ENCODE measurements at places on chromosomes 13 and 19. TPM values are rescaled to one million over a fixed set of nuclear protein-coding genes. Genes with fewer than 3 reads are reported as not detected.
A peak's percentile ranks its signal among the peaks of the same experiment; 100 is the strongest.

DNA sequence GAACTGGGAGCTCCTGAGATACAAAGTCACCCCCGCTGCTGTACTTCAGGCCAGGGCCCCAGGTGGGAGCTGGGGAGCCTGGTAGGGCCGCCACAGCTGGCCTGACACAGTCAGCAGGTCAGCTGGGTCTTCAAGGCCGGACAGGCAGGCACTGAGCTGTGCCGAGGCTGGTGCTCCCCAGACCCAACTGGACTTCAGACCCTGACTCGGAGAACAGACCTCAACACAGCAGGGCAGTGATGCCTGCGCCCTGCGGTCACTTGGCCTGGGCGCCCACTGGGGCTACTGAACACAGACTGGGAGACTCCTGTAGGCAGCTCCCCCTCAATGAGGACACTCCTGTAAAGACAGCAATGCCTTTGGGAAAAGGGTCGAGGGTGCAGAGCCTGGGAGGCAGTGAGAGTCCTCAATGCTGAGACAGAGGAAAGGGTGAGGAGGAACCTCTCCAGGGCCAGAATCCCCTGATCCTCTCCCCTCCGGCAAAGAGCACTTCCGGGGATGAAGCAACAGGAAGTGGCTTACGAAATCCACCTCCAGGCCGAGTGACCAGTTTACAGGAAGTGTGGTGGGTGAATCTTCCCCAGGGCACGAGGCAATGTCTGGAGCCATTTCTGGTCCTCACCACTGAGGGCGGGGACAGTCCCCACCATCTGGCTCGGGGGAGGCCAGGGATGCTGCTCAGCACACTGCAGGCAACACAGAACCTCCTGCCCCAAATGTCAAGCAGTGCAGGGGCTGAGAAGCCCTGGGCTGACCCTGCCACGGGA is 40.8 kb upstream of the ISYNA1 start:
- DNase-seq: peak; percentile 94

DNA sequence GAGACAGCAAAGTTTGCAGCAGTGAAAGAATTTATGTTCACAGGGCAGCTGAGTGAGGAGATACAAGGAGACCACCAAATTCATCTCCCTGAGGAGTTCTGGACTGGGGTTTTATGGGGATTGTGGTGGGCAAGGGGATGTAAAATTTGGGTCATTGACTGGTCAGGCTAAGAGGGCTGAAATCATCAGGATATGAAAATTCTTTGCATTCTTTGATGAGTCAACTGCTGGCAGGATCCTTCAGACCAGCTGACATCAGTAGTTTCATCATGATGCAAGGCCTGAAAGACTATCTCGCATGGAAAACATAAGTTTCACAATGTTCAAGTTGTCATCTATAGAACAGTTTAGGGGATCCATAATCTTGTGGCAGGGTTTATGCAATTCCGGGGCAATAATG is 869.5 kb upstream of the PCDH9 start:
- no peak for DNase-seq

- no peak for DNase-seq
Measured at GRCh38 chr13:51978796-51979556, 32.3 kb downstream of the ATP7B start.

GRCh38 chr19:51687791-51688670 is 5.1 kb upstream of the SPACA6 start:
- DNase-seq: peak; percentile 88

Gene FCAR
- not detected for polyA plus RNA-seq

- no peak for DNase-seq
Measured at GRCh38 chr13:24921003-24921402, 157.0 kb downstream of the RNF17 start.

Gene APBA3
- polyA plus RNA-seq: 19.5 TPM

Gene PLIN5
- polyA plus RNA-seq: 0.69 TPM

Gene SHISA2
- polyA plus RNA-seq: not detected

DNA sequence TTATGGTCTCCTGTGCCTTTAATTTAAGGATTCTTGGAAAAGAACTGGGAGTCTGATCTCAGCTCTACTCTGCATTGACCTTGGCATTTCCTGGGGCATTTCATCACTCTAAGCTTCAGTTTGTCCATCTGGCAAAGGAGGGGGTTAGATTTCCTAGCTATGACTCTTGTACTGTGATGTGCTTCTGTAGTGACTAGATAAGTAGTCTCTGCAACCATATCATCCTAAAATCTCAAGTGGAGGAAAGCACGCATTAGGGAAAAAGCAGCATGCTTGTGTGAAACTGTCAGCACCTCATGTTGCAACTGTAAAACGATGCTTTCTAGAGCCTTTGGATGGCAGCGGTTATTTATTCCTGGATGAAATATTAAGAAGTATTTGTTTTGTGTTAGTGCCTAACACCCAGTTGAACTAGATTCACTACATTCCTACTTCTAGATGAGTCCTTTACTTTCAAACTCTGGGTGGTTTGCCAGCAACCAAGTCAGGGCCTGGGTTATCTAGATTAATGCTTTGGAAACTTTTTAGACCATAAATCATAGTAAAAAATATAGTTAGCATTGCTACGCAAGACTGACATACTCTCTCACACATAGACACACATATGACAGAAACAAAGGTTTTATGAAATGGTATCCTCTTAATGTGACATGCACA is 6.8 kb downstream of the WDFY2 start:
- no peak for DNase-seq

Data from sigmoid colon (tissue), 7 donors.